Posterior cingulate gyrus (tissue), 11 donors: ENCODE measurements at places on chromosomes 3 and 15.

- no peak for DNase-seq
Measured at GRCh38 chr3:131728898-131729642, 226.3 kb upstream of the MRPL3 start.

GRCh38 chr3:168002786-168003368 is 92.8 kb downstream of the GOLIM4 start:
- DNase-seq = no peak

DNA sequence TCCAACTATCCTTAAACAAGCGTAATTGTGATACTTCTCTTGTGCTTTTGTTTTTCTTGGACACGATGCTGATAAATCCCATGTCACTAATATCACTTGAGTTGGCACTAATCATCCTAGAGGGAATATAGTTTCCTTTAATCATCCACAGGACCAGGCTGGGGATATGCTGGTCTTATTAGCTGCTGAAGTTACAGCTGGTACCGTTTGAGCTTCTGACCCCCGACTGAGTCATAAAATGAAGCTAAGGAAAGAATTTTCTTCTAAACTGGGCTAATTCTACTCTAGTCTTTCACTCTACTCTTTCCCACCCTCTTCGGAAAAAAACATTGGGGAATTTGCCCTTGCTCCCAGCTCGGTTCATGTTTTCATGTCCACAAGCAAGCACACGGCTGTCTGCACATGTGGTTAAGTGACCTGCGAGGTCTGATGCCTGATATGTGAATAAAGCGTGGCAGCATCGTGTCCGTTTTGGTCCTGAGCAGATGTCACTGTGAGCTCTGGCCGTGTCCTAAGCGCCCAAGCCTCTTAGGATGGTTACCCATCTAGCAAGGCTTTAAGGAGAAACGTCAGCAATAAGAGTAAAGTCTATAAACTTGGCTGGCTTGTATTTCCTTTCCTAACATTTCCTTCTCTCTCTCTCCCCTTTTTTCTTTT is 223.7 kb downstream of the ITPR1 start:
- no peak for DNase-seq

GRCh38 chr3:189186101-189186500 is 14.3 kb downstream of the TPRG1 start:
- no peak for DNase-seq

DNA sequence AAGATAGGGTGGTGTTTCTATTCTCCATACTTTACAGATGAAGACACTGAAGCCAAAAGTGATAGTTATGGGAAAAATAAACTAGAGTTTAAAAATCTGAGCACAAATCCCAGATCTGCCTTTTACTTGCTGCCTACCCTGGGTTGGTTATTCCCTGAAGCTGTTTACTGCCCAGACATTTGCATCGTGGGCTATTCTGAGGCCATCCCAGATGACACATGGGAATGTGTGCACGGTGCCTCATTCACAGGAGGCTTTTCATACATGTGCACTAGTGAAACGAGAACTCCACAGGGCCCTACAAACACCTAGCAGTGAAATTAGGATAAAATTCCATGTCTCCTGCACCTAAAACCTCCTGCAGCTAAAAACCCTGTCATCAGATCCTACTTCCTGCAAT is 17.5 kb downstream of the MYO5C start:
- no peak for DNase-seq

DNA sequence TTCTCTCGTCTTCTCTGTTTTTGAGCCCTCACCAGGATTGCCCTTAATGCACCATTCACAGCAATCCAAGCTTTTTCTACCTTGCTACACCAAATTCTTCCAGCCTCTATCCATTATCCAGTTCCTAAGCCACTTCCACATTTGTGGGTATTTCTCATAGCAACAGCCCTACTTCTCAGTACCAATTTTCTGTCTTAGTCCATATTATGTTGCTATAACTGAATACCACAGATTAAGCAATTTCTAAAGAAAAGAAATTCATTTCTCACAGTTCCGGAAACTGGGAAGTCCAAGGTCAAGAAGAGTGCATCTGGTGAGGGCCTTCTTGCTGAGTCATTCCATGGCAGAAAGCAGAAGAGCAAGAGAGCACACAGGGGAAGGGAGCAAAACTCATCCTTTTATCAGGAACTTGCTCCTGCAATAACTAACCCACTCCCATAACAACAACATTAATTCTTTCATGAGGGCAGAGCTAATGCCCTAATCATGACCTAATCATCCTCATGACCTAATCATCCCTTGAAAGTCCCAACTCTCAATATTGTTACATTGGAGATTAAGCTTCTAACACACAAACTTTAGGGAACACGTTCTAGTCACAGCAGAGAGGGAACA is 9.7 kb upstream of the EIF1B start:
- no peak for DNase-seq
